NCI-H1048 (cell line): ENCODE measurements at places on chromosomes 6 and 20.

GRCh38 chr6:18931086-18931485 lies 543.9 kb downstream of the RNF144B start:
- no peak for DNase-seq

DNA sequence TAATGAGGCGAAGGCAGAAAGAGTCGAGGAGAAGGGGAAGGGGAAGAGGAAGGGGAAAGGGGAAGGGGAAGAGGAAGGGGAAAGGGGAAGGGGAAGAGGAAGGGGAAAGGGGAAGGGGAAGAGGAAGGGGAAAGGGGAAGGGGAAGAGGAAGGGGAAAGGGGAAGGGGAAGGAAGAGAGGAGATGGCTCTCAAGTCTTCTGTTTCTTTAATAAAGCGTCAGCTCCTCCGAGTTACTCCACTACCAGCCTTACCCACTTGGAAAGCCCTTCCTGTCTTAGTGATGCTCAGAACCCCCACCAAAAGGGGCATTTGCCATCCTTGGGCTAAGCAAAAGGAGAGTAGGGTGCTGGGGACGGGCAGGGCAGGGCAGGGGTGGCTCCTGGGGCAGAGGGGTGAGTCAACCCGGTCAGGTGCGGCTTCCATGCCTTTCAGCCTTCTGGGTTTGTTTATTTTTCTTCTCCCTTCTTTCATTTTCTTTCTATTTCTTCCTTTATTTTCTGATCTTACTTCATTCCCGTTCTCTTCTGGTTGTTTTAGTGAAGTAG lies 476 bp upstream of the CLIC5 start:
- no peak for DNase-seq

GRCh38 chr6:159976686-159977254 lies 7.9 kb downstream of the IGF2R start:
- no peak for DNase-seq

- no peak for DNase-seq
These were observed 106.1 kb downstream of the DTNBP1 start for GRCh38 chr6:15556711-15557110.

GRCh38 chr20:54267483-54268003 lies 59.7 kb downstream of the PFDN4 start:
- no peak for DNase-seq

GRCh38 chr6:168888102-168888501 lies 365.5 kb downstream of the THBS2 start:
- no peak for DNase-seq

GRCh38 chr6:84268781-84269180 lies 41.3 kb upstream of the CEP162 start:
- DNase-seq = no peak

DNA sequence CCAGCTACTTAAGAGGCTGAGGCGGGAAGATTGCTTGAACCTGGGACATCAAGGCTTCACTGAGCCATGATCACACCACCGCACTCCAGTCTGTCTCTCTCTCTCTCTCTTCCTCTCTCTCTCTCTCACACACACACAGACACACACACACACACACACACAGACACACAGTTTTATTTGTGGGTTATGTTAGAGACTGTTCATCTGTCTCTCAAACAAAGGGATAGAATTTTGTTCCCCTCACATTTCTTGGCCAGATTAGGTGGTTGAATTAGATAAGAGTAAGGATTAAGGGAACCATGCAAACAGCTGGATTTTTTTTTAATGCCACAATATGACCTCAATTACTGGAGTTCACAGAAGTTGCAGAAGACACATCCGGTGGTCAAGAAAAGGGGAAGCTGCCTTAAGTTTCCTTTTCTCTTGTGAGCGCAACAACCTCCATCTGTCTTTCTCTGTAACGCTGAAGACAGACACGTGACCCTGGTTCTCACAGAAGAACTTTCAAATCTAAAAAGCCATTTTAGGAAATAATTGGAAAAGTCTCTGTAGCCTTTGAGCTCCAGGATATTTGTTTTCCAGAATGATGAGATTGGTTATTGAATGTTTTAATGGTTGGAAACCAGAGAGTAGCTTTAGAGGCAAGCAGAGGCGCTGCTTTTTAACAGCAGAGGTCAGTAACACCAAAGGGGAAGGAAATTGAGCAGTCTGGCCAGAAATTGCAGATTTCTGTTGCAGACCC lies 32.9 kb upstream of the LGSN start:
- DNase-seq = no peak

DNA sequence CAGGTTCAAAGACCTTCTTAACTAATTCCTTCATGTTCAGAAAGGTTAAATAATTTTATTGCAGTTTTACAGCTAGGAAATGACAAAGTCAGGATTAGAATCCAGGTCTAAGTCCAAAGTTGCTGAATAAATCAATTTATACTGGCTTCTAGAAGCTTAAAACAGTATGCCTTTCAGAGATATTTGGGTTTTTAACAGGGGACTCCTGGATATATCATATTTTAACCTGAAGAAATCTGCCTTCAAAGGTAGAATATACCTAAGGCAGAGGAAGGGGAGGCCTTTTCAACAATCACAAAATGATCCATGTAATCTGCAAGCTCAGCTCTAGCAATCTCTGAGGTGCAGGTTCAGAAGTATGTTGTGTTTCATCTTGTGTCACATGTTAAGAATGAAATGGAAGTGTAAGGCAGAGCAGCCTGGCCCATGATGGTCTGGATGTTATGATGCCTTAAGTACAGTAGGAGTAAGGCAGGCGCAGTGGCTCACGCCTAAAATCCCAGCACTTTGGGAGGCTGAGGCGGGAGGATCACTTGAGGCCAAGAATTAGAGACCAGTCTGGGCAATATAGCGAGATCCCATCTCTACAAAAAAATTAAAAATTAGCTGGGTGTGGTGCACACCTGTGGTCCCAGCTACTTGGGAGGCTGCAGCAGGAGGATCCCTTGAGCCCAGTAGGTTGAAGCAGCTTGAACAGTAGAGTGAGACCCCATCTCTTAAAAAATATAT lies 123.9 kb downstream of the SOBP start:
- DNase-seq = no peak

DNA sequence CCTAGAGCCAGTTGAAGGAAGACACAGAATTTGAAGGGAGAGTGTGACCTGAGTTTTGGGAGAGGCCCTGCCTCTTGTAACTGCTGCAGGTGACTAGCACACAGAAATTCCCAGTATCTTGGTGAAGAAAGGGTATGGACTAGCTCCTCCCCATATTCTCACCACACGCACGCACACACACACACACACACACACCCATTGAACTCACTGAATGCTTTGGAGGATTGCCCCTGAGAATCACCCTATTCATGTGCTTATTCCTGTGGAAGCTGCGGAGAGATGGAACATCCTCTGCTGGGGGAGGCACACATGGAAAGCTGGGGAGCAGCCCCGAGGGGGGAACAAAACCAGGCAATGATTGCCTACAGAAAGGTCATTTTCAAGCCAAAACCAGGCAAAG lies 6.2 kb upstream of the LMBRD1 start:
- DNase-seq = no peak

DNA sequence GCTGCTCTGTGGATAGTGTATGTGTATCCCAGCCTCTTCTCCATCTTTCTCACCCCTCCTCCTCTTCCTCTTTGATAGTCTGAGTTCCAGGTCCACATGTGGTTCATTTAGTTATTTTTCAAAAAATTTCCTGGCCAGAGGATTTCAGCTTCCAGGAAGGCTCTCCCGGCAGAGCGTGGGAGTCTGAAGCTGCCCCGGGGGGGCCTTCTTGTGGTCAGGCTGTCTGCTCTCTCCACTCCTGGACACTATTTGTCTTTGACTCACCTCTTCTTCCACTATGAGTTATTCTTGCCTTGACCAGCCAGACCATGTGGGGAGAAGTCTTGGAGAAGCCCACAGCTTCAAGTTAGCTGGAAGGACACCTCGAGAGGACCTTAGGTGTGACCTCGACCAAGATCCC lies 258.8 kb downstream of the CDC5L start:
- no peak for DNase-seq

DNA sequence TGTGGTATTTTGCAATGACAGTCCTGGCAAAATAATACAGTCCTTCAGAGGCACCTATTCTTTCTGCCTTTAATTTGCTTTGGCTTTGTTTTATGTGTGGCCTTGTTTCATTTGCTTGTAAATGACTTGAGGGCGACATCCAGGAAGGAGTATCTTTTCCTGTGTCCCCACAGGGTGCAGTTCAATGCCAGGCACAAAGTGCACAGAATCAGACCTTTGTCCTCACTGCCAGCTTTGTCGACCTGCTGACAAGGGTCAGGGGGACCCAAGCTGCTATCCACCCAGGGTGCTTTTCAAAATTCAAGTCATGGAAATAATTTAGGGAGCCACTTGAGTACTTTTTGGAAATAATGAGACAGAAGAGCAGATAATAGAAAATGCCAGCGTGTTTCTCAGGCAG lies 37.0 kb upstream of the CDKN1A start:
- no peak for DNase-seq

DNA sequence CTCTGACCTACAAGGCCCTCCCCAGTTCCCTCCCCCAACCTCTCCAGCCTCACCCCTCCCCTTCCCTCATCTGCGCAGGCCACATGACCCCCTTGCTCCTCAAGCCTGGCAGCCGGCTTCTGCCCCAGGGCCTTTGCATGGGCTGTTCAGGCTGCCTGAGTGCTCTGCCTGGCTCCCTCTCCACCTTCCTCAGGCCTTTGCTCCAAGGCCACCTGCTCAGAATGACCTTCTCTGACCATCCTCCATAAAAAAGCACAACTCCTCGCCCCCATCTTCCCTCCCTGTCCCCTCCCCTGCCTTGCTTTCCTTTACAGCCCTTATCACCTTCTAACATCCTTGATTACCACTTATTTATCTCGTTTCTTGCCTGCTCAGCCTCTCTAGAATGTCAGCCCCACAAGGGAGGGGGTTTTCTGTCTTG lies 38.7 kb downstream of the SPDEF start:
- DNase-seq = no peak

GRCh38 chr20:41670631-41671030 lies 52.5 kb upstream of the CHD6 start:
- DNase-seq = no peak

- DNase-seq = no peak
These were observed 31.9 kb downstream of the DUSP22 start for GRCh38 chr6:324116-324728.

GRCh38 chr6:100269189-100269588 lies 195.5 kb downstream of the SIM1 start:
- no peak for DNase-seq

- DNase-seq = no peak
These were observed 84.6 kb downstream of the TMEM170B start for GRCh38 chr6:11622156-11622555.

- DNase-seq = no peak
These were observed 47.1 kb downstream of the TRIM27 start for GRCh38 chr6:28876710-28877109.

GRCh38 chr6:158938811-158939254 lies 61.2 kb downstream of the RSPH3 start:
- DNase-seq = no peak

DNA sequence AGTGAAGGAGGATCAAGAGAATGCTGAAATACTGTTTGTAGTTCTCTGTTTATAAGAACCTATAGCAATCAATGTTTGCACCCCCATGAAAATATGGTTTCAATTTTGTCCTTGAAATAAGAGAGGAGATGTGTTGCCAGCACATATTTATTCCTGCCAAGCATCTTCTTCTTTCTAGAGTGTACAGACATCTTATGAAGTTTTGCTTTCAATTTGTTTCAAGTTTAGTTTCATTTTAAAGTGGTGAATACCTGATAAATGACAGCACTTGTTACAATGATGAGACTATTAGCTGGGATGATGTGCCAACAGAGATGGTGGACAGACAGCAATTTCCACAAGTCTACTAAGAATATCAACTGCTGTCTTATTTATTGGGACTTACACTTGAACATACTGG lies 39.2 kb upstream of the CENPW start:
- no peak for DNase-seq

DNA sequence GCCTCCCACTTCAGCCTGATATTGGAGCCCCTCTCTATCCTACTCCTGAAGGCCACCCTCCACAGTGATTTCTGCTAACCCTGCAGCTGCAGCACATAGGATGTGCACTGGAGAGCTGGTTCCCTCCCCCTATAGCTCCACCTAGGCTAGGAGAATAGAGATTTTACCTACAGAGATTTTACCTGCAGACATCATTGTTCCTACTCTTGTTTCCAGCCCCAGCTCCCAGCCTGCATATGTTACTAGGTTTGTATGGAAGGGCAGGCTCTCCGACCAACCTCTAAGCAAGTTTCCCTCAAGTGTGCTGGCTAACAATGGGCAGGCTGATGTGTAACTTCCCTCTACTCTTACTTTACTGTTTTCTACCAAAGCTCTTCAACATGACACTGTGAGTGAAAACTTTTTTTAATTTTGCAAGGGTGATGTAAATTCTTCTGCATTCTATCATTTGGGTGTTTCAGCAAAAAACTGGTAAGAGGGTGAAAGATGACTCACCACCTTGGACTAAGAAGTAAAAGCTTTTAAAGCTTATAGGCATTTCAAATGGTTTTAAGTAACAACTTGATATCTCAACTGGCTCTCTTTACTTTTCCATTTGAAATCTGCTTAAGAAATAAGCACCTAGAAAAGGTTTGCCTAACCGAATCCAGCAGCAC lies 106.8 kb downstream of the CDK19 start:
- no peak for DNase-seq

- no peak for DNase-seq
These were observed 47.2 kb downstream of the LAMA4 start for GRCh38 chr6:112207131-112207530.

DNA sequence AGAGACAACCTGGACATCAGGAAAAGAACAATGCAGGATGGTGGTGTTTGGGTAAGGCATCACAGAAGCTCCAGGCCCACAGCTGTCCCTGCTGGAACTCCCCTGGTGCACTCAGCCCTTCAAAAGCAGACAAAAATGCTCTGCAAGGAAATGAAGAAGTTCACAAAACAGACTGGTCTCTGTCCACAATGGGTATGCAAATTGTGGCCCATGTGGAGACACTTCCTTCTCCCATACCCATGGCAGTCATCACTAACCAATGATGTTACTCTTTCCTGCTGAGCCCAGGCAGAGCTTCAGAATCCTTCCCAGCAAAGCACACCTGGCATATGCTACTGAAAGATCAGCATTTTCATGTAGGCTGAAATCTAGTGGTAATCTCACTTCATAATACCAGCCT lies 42.6 kb upstream of the PXDC1 start:
- DNase-seq = no peak

DNA sequence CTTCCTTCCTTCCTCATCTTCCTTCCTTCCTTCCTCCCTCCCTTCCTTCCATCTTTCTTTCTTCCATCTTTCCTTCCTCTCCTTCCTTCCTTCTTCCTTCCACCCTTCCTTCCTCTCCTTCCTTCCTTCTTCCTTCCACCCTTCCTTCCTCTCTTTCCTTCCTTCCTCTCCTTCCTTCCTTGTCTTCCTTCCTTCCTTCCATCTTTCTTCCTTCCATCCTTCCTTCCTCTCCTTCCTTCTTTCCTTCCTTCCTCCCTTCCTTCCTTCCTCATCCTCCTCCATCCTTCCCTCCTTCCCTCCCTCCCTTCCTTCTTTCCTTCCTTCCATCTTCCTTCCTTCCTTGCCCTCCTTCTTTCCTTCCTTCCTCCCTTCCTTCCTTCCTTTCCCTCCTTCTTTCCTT lies 361.4 kb upstream of the TSHZ2 start:
- DNase-seq = no peak

DNA sequence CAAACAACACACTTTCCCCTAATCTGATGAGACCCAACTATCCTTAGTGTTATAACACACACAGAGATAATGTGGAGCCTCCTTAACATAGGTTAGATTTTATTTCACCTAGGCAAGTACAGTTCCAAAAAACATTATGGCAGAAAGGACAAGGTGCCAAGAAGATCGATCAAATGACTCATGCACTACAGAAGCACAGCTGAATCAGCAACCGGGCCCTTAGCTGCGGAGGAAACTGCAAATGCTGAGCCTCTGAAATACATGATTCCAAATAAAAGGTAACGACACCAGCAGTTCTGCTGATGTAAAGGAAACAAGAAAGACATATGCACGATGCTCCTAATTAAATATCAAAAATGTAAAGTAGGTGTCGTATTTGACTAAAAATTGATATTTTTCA lies 19.9 kb upstream of the MUC21 start:
- DNase-seq = no peak
